ENCODE measurements at places on chromosomes 7 and 10.

- DNase-seq, result no peak
Measured at GRCh38 chr7:116779931-116780330, 82.5 kb upstream of the CAPZA2 start.

DNA sequence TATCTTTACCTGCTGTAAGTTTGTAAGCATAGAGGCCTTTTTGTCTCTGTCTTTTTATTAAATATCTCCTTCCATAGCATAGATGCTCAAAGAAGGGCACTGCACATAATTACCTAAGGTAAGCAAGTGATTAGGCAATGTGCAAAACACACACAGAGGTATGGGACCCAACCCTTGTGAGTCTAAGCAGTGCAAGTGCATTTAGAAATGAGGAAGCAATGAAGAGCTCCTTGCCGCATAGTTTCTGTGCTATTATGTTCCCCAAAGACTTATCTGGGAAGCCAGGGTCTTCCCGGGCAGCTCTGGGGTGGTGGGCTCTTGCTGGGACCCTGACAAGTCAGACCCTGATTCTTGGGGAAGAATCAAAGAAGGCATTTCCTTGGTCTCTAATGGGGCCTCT is 13.5 kb upstream of the MGAM2 start:
- no peak for DNase-seq

- no peak for DNase-seq
Measured at GRCh38 chr7:69402696-69403095, 195.6 kb upstream of the AUTS2 start.

DNA sequence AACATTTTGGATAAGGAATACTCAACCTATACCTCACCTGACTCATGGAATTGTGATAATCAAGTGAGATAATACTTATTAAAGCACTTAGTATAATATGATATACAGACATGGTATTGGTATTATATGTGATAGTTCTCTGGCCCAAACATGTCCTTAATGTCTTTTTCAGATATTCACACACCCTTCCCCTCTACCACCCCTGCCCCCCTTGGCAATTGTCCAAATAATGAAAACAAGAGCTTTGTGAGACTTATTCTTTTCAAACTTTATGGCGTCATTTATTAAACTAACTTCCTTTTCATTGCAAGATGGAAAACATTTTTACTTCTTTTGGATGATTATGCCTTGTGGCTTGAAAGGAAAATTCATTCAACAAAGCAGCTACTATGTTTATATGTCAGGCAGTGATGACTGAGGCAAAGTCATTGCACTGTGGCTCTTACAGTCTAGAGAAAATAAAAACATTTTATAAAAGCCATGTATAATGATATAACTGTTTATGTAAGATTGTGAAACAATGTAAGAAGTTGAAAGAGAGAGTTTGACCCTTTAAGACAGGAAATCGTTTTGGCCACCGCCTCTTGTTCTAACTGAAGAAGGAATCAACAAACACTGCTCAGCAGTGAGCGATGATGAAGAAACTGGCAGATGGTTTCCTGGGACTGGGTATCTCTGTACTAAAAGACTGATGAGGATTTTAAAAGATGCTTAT is 27.4 kb downstream of the MINPP1 start:
- DNase-seq, result no peak

GRCh38 chr10:67618116-67618515 is 77.9 kb downstream of the CTNNA3 start:
- DNase-seq, result no peak

GRCh38 chr7:132240262-132240661 is 336.0 kb downstream of the PLXNA4 start:
- DNase-seq, result no peak

DNA sequence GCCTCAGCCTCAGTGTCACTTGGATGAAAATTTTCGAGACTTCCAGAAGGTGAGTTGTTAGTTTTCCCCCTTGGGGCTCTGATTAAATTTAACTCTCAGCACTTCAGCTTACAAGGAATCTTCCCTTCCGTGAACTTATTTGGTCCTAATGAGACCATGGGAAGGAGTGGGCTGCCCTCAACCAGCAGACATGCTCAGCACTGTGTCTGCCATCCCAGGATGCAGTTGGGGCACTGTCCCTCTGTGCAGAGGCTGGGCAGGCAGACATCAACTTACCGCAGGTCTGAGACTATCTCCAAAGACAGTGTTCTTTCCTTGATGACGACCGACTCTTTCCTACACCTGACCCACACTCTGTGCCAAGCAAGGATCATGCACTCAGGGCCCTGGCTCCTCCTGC is 36.7 kb downstream of the VOPP1 start:
- DNase-seq, result no peak

DNA sequence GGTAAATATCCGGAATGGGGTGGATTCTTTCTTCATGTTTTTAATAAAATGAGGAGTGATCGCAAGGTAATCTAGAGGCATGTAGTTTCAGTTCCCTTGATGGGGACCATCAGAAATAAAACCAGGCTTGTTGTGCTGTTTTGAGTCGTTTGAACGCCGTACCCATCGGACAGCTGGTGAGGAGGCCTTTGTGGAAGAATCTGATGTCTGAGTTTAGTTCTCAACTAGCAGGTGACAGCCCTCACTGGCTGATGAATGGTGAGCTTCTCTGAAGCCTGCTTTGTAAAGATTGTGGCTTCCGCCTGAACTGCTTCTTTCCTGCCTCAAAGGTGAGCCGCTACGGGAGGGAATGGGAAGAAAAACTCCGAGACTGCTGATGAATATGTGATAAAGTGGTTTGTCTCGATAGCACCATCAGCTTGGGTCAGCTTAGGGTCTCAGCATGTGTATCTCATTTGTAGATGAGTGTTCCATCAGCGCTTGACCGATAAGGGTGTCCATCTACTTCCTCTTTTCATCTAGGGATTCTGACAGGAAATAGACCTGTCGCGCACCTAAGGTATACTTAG is 977 bp downstream of the TMEM248 start:
- DNase-seq, result no peak

GRCh38 chr10:689452-690371 is at the start of gene DIP2C:
TSS of gene DIP2C (minus strand) at chr10:689668. CDS start at chr10:689578, 90 bp downstream.
- no peak for DNase-seq

GRCh38 chr7:87575521-87575920 is 25.2 kb downstream of the ABCB1 start:
- DNase-seq, result no peak

GRCh38 chr7:155533827-155534690 is 12.3 kb downstream of the CNPY1 start:
- DNase-seq, result no peak

GRCh38 chr10:31829776-31830175 is 98.9 kb downstream of the ARHGAP12 start:
- no peak for DNase-seq

GRCh38 chr7:77917500-77918262 is 119.1 kb downstream of the PHTF2 start:
- no peak for DNase-seq

DNA sequence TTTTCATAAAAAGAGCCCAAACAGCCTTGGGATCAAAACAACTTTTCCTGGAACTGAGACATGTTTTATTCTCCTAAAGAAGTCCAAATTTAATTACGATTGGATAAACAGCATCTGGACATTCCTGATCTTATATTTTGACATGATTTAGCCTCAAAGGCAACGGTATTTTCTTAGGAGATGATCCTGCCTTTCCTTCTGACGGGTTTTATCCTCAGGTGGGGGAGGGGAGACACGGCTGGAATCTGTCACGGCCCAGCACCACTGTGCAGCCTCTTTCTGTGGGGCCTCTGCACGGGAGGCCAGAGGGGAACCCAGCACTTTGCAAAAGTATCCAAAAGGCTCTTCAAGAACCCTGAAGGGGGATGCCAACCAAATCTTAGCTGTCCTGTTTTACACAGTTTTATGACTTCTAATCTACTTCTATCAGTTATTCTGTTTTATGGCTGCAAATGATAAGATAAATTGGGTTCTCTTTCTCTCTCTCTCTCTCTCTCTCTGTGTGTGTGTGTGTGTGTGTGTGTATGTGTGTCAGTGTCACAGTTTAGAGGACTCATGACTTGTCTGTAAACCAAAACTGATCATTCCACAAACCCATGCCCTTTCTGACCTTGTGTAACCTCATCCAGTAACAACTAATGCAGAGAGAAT is 321.1 kb upstream of the NPVF start:
- no peak for DNase-seq

- no peak for DNase-seq
Measured at GRCh38 chr7:140977741-140978140, 37.0 kb downstream of the MRPS33 start.

DNA sequence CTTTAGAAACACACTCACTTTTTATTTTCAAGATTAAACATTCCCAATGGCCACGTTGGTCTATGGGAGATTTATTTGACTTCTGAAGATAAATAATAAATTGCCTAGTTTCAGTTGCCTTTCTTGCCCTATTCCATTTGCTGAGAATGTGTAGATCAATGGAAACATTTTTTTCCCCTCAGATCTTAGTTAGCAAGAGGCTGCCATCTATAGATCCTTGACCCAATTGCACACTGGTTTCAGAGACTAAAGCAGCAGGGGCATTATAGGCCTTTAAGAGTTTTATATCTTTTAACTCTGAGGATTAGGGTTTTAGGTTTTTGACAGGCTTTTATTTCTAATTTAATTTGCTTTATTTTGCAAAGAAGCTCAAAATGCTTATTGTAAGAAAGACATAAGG is 163.2 kb upstream of the GPR26 start:
- no peak for DNase-seq

- no peak for DNase-seq
Measured at GRCh38 chr7:133501771-133502170, 248.9 kb downstream of the EXOC4 start.

GRCh38 chr7:40490603-40490924 is 355.8 kb downstream of the SUGCT start:
- no peak for DNase-seq

DNA sequence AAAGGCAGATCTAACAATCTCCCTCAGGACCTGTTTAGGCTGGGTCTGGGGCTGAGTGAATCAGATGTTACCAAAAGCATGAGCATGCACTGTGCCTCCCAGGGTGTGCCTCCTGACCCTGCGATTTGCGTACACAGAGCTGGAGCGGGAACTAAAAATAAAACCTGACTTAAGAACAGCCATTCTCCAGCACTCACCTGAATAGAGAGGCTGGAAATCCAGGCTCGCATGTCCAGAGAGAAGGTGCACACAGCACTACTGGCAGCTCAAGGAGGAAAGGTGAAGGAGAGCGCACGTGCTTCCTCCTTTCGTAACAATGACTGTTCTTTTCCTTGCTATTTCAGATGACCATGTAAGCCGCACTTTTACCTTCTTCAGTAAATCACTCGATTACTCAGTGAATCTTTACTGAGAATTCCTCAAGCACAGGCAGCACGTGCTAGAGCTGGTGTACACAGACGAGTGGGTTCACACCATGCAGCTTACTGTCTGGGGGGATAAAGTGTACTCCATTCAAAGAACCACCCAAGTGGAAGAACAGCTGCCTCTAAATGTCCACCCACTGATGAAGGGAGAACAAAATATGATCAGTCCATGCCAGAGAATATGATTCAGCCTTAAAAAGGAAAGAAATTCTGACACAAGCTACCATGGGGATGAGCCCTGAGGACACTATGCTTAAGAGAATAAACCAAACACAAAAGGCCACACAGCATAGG is 45.6 kb downstream of the SFMBT2 start:
- DNase-seq, result no peak

DNA sequence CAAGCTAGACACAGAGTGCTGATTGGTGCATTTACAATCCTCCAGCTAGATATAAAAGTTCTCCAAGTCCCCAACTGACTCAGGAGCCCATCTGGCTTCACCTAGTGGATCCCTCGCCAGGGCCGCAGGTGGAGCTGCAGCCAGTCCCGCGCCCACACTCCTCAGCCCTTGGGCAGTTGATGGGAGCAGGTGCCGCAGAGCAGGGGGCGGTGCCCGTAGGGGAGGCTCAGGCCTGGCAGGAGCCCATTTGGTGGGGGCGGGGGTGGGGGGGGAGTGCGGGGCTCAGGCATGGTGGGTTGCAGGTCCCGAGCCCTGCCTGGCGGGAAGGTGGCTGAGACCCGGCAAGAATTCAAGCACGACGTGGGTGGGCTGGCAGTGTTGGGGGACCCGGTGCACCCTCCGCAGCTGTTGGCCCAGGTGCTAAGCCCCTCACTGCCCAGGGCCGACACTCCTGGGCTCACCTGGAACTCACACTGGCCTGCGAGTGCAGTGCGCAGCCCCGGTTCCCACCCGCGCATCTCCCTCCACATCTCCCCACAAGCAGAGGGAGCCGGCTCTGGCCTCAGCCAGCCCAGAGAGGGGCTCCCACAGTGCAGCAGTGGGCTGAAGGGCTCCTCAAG is 101.7 kb downstream of the ZNF438 start:
- no peak for DNase-seq

DNA sequence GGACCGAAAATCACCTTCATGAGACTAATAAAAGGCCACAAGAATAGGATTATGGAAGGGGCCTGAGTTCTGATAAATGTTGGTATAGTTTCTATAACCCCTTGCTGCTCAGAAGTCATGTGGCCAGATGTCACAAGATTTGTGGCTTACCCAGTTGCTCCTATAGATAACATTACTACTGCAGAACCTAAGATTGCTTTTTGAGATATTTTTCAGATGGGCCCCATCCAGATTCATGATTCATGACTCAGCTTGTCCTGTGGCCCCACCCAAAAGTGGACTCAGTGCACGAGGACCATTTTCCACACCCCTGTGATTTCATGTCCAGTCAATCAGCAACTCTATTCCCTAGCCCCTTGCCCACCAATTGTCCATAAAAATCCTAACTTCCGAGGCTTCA is 209.0 kb downstream of the ACTR3B start:
- no peak for DNase-seq

DNA sequence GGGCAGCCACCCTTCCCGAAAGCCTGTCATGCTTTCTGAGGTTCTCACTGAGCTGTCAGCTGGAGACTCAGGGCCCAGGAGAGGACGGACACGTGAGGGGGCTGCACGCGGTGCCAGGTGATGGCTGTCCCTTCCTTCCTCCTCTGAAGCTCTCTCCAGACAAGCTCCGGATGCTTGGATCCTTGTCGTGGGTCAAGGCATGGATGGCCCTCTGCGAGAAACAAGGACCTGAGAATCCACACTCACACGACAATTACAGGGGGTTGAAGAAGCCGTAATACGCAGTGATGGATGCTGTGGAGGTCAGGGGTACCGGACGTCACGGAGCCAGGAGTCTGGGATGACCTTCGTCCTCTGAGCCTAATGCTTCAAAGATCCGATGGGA is 170.3 kb downstream of the USP6NL start:
- DNase-seq, result no peak

DNA sequence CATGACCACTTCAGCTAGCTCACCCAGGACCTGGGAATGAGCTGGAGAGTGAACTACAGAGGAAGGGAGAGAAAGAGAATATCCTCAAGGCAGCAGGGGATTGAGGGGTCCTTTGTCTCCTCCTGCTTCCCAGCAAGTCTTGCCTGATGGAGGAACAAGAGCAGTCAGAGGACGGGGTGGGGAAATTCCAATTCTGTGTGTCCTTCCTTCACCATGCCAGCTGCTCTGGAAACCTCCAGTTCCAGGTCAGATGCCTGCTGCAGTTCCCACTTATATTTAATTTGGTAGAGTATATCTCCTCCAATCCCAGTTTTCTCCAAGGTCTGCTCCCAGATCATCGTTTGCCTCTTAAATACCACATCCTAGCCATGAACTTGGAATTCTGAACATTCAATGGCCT is 21.4 kb upstream of the LEP start:
- no peak for DNase-seq
